Muscle of leg (tissue), 16 donors: ENCODE measurements at places on chromosomes 3 and 15. TPM values are rescaled to one million over a fixed set of nuclear protein-coding genes. Genes with fewer than 3 reads are reported as not detected.
A peak's percentile ranks its signal among the peaks of the same experiment; 100 is the strongest.

- DNase-seq, result no peak
These were observed 151.9 kb upstream of the LINGO1 start for GRCh38 chr15:77784361-77785292.

DNA sequence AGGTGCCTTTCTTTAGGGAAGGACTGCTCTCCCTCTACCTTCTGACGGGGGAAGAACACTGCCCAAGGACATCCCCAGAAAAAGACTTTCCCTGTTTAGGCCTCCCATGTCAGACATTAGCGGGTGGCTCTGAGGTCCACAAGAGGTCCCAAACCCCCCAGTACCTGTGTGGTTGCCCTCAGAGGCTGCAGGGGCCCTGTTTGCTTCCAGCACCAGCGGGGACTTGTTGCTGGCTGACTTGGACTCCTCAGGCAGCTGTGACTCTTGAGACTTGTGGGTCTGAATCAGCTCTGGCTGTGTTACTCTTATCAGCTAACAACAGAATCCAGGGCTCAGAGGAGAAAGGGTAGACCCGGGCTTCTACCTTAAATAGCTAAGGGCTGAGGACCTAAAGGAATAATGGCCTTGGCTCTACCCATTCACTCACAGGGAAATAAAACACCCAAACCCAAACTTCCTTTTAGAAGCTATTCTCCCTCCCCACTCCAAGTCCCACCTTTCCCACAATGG, 39.2 kb downstream of the SEMA3G start:
- no peak for DNase-seq

Gene STX19
- polyA plus RNA-seq, result not detected

Gene KCNMB2
- polyA plus RNA-seq, result 24.6 TPM

- DNase-seq, result no peak
These were observed 9.0 kb downstream of the P2RY1 start for GRCh38 chr3:152843955-152844354.

GRCh38 chr3:127886231-127886955, 28.6 kb upstream of the KBTBD12 start:
- no peak for DNase-seq

Gene TXNRD3
- 11.1 TPM for polyA plus RNA-seq

Gene FOXB1
- polyA plus RNA-seq, result not detected

DNA sequence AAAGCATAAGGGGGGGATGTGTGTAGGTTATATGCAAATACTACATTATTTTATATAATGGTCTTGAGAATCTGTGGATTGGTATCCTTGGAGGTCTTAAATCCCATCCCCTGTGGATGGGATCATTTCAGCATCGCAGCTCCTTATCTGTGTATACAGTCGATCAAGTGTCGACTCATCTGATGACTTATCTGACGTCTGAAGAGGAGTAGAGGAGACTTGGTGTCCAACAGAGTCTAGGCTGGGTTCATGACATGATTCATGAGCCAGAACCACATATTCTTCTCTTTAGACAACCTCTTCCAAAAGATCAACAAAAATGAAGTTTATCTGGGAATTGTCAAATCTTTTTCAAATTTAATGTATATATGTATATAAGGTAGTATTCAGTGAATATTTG, 220.7 kb downstream of the NR2F2 start:
- DNase-seq, result no peak

- DNase-seq, result peak; percentile 66
These were observed 180.3 kb upstream of the TSC22D2 start for GRCh38 chr3:150227839-150228238.

DNA sequence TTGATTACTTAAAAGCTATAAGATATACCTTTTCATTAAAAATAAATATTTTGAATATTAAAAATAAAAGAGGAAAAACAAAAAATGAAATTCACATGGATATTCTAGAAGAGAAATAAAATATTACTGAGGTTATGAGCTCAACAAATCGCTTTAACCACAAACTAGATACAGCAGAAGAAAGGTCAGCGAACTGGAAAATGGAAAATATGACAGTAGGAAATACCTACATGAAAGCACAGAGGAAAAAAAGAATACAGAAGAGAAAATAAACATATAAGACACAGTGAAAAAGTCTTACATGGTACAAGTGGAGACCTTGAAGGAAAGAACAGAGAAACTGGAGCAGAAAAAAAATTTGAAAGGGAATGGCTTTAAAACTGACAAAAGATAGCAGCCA, 33.2 kb downstream of the SCAPER start:
- DNase-seq, result peak; percentile 3
